Mesenteric fat pad (tissue), 1 donor: ENCODE measurements at places on chromosomes 7 and 10. TPM values are rescaled to one million over a fixed set of nuclear protein-coding genes. Genes with fewer than 3 reads are reported as not detected.

STK31 gene
- 0.10 TPM for total RNA-seq

RNF148 gene
- total RNA-seq = 1.2 TPM

OR6B1 gene
- total RNA-seq = not detected

ENO4 gene
- total RNA-seq = 0.45 TPM

PLXNA4 gene
- 133 TPM for total RNA-seq

LIPK gene
- not detected for total RNA-seq

RSPH10B gene
- not detected for total RNA-seq

CXCL12 gene
- total RNA-seq = 347 TPM

SLC18A2 gene
- 0.42 TPM for total RNA-seq

AGMO gene
- total RNA-seq = 2.9 TPM

HOXA4 gene
- total RNA-seq = 4.0 TPM

NUDCD3 gene
- 68.9 TPM for total RNA-seq

AGAP9 gene
- 4.7 TPM for total RNA-seq

DNA2 gene
- total RNA-seq = 3.8 TPM

OR2AE1 gene
- total RNA-seq = not detected

PRSS1 gene
- total RNA-seq = 5.0 TPM

PLXDC2 gene
- 58.7 TPM for total RNA-seq

FKBP6 gene
- total RNA-seq = not detected

ACTR3C gene
- total RNA-seq = 2.6 TPM

CCDC7 gene
- 20.8 TPM for total RNA-seq

ENTPD1 gene
- total RNA-seq = 25.4 TPM
